Osteoblast (primary cell): ENCODE measurements at places on chromosomes 6 and 20.
A peak's percentile ranks its signal among the peaks of the same experiment; 100 is the strongest.

DNA sequence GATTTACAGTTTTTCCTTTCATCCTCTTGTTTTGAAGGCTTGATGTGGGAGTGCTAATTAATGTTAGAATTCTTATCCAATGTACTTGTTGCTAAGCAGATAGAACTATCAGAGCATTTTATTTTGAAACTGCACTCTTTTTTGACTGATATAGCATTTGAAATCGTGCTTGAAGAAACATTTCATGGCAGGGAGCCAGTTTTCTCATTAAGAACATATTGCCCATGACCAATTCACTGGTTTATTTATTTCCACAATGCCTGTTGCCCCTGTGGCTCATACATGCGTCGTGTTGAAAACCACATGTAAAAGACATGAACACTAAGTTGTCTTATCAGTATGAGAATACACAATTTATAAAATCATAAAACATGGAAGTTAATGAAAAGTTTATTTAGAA, 479.7 kb upstream of the FLRT3 start:
- DNase-seq, result no peak

GRCh38 chr6:161274488-161274858, 612 bp upstream of the AGPAT4 start:
- peak; percentile 54 for DNase-seq

GRCh38 chr20:2603816-2604505, 48.5 kb upstream of the NOP56 start:
- no peak for DNase-seq

DNA sequence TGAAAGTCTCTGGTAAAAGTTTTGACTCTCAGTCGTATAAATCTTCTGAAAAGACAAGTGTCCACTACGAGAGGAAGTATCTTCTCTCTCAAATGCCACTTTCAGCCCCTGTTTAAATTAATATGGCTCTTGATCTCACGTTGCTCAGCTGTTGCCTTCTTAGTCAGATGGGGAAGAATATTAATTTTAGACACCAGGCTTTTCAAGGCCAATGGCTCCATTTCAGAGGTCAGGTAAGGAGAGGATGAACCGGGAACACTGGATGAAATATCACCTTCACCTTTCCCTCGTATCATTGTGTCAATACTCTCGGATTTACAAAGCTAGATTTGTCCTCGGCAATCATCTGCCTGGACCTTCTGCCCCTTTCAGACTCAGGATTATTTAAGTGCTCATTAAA, at the start of gene MYLK4:
MYLK4 (minus strand) TSS at position 91 of the 400 bp plus-strand sequence. CDS start 1,628 bp downstream, outside the sequence.
- DNase-seq, result no peak

- DNase-seq, result no peak
These were observed 208.4 kb downstream of the MANEA start for GRCh38 chr6:95785785-95786184.

DNA sequence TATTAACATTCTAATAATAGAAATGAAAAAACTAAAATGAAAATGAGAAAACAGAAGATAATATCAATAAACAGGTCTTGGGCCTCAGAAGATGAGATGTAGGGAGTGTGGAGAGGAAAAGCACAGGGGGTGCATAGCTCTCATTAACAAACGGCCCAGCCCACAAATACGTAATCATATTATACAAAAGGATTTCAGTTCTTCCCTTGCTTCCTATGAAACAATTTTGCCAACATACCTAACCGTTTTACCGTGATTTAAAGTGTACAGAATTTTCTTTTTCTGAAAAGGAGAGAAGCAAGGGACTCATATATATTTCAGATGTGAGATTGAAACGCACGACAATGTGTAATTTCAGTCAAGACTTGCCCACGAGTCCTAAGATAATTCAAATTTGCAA, 136.0 kb downstream of the HFE start:
- DNase-seq, result no peak

- no peak for DNase-seq
These were observed 29.9 kb downstream of the KIF13A start for GRCh38 chr6:17957498-17957897.

- no peak for DNase-seq
These were observed 8.9 kb upstream of the PTPRT start for GRCh38 chr20:43198607-43199006.

- no peak for DNase-seq
These were observed 71.0 kb downstream of the TRAM2 start for GRCh38 chr6:52505726-52506409.

DNA sequence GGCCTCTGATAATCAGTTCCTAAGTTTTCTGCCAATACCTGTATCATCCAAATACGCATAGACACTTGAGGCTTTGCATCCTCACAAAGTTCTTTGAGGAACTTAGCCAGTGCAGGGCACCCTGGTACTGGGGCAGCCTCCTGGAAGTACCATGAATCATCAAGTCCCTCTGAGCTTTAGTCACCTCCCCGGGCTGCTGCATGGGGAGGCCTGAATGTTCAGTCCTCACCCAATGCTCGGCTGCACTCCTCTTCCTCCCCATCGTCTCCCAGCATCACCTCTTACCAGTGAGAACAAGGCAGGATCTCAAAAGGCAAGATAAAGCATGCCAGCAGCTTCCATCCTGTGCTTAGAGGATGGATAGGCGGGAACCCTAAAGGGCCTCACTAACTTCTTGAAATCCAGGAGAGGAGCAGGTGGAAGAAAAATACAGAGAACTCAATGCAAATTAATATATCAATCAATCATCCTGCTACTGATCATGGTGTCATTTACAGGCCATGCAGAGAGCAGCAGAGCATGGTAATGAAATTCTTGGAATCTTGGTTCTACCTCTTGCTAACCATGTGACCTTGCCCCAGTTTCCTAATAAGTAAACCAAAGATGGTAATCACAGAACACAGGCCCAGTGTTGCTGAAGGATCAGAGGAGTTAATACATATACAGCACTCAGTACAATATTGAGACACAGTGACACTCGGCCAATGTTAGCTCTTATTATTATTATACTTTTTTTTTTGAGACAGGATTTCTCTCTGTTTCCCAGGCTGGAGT, 4.7 kb upstream of the CCN6 start:
- DNase-seq, result peak; percentile 37

DNA sequence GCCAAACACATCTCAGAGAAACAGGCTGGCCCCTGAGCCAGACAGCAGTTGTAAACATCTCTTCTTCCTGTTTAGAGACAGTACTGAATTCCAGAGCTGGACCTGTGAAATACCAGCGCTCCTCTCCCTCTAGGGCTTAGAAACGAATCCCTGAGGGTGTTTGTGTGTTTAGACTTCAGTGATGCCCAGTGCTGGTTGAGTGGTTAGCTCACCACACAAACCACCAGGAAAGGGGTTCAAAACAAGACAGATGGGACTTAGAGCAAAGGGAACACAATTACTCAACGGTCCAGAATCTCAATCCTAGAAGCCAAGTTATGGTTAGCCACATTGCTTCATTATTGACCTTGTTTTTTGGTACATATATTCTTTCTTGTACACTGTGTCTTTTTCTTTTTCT, 108.7 kb upstream of the TMEM170B start:
- peak; percentile 60 for DNase-seq

GRCh38 chr20:48959899-48960550, 38.5 kb downstream of the ARFGEF2 start:
- DNase-seq, result no peak

GRCh38 chr6:149445095-149445466, 39.7 kb downstream of the ZC3H12D start:
- no peak for DNase-seq

DNA sequence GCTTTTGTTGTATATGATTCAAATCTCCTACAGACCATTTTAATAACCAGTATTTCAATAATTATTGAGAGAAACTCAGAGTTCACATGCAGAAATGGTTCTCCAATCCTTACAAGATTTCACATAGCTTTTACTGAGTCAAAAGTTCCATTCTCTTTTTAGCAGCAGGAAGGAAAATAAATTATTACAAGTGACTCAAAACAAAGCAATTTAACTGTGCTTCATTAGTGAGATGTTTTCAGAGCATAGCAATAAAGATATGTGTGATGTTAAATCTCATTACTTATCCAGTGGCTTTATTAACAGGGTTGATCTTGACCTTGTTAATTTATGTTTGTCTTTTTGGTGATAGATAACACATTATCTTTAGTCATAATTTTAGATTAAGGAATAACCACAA, 22.0 kb downstream of the KIF13A start:
- peak; percentile 54 for DNase-seq

- DNase-seq, result no peak
These were observed 7.2 kb downstream of the MYLIP start for GRCh38 chr6:16136091-16136490.

DNA sequence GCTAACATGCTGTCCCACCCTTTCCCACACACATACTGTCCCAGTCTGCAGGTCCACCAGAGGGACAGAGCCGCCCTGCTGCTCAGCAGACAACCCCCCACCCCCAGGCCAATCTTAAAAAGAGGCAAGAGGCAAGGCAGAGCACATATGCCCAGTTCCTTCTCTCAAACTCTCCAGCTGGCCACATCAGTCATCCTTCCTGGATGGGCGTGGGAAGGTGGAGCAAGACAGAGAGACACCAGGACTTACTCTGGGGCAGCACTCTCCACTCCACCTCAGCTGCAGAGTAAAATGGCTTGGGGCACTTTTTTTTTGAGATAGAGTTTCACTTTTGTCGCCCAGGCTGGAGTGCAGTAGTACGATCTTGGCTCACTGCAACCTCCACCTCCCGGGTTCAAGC, 10.8 kb downstream of the MOCS3 start:
- no peak for DNase-seq

- DNase-seq, result no peak
These were observed 8.4 kb downstream of the UCKL1 start for GRCh38 chr20:63947638-63948456.

- no peak for DNase-seq
These were observed 97.7 kb downstream of the LY86 start for GRCh38 chr6:6686176-6686575.

DNA sequence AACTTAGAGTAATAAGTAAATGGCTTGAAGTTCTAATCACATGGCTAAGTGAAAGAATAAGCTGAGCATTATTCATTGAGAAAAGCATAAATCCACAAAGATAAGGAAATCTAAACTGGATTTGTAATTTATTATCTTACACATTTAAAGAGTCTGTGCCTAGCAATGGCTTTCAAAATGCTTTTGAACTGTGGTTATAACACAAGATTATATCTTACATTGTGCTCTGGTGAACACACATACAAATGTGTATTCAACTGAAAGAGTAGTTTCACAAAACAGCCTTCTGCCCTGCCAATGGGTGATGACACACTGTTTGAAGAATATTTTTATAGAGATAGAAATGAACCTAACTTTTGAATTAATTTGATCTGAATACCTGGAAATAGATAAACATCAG, 83.3 kb downstream of the AFDN start:
- no peak for DNase-seq

- no peak for DNase-seq
These were observed 5.0 kb upstream of the BTN2A1 start for GRCh38 chr6:26452631-26453235.

- peak; percentile 76 for DNase-seq
These were observed 29.6 kb downstream of the SUMO4 start for GRCh38 chr6:149429427-149430360.

GRCh38 chr6:4220558-4220957, 85.2 kb upstream of the ECI2 start:
- DNase-seq, result no peak

GRCh38 chr6:166767230-166767629, 140.2 kb upstream of the RPS6KA2 start:
- no peak for DNase-seq

DNA sequence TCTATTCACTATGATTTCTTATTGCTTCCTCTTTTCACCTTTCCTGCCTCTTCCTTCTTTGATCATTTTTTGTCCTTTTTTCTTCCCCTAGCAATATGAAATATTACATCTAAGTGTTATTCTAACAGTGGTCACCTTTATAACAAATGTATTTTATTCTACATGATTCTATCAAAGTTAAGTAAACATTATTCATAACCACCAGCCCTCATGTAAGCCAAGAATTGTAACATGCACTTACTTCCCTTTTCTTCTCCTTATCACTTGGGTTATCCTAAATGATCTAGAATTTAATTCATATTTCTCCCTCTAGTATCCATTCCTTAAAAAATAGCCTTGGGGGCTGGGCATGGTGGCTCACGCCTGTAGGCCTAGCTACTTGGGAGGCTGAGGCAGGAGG, 88.3 kb upstream of the SLC22A23 start:
- no peak for DNase-seq

GRCh38 chr20:34859826-34860545, 12.7 kb downstream of the GGT7 start:
- no peak for DNase-seq
